GM06990 (cell line): ENCODE measurements at places on chromosomes 3 and 15.

- no peak for DNase-seq
Measured at GRCh38 chr3:37562876-37563275, 298.8 kb upstream of the CTDSPL start.

DNA sequence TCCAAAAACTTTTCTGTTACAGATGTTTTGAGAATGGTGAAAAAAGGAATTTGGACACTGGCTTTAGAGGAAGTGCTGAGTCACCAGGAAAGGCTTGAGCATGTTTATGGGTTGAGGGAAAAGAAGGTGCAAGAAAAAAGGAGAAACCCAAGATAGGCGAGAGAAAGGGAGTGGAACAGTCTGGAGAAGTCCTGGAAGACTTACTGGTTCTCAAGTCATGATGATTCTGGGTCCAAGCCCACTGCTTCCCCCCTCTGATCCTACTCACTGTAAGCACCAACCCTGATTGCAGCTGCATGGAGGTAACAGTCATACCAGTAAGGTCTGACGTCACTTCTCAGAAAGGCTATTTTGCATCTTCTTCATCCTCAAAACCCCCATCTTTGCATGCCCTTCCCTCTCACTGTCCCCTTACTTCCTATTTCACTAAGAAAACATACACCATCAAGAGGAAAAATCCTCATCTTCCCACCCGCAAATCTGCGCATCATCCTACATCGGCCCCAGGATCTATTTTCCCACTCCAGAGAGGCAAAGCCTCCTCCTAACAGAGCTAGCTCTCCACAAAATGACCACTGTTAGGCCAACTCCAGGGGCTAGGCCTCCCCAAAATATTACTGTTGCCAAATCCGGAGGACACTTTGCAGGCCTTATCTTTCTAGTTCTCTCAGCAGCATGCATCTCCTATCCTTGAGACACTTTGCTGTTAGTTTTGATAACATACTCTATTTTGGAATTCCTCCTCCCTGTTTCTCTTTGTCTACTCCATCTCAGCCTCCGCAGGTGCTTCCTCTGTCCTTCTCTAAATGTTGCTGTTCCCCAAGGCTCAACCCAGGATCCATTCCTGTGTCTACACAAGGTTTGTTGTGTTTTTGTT is 3.2 kb upstream of the ATP13A3 start:
- DNase-seq, result peak; percentile 54

DNA sequence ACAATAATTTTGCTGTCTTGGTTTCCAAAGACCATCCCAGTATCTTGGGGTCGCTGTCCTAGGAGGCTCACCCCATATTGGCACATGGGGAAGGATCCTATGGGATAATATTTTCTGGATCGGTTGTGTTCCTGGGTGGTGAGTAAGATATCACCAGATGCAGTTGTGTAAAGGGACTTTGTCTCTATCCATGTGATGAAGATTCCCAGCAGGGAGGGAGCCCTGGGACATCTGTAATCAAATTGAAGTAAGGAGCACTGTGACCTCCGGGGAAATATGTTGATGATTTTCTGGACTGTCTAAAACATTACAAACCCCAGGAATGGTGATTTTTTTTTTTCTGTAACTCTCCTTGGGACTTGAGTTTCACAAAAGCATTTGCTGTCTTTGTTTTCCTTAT is 36.2 kb upstream of the LRTM1 start:
- DNase-seq, result no peak

DNA sequence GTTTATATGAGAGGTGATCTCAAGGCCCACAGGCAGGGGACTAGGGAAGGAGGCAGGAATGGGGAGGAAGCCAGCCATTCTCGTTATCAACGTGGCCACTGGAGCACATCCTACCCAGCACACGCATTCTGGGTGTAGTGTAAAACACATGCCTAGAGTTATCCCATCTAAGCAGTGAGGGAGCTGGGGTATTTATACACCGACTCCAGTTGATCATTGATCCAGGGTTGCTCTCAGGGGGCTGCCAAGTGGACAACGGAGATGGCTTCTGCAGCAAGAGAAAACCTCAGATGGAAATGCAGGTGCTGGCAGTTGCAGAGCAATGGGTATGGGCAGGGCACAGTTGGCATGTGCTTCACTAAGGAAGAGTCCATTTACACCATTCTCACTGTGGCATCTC is 30.4 kb upstream of the SYNM start:
- no peak for DNase-seq

DNA sequence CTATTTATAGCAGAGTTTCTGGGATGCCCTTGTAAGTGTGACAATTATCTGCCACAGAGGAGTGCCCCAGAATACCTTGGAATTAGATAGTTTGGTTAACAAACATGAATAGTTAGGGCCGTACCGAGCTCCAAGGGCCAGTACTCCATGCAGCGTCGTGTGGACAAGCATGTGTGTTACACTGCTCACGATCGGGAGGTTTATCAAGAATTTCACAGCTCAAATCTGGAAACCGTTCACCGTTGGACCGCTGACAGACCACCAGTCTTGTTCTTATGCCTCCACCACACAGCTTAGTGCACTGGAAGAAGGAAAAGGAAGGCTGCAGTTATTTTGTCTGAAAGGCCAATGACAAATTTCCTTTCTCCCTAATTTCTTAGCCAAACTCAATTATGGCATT is 93.7 kb downstream of the ADAMTS9 start:
- DNase-seq, result no peak

GRCh38 chr3:140403079-140403478 is 274.8 kb upstream of the TRIM42 start:
- DNase-seq, result no peak

DNA sequence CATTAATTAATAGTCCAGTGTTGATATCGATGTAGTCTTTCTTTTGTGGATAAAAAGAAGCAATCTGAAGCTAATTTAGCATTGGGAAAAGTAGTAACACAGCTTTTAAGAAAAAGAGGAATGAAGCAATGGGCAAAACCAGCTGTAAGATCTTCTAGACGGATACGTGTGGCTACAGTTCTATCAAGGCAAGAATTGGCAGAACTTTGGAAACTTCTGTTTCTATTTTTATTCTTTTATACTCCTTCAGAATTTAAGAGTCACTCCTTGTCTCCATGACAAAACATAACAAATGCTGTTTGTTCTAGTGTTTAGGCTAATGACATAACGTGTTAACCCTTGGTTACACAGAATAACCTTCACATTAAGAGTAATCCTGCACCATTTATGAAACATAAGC is 289.2 kb downstream of the ROBO2 start:
- DNase-seq, result no peak

DNA sequence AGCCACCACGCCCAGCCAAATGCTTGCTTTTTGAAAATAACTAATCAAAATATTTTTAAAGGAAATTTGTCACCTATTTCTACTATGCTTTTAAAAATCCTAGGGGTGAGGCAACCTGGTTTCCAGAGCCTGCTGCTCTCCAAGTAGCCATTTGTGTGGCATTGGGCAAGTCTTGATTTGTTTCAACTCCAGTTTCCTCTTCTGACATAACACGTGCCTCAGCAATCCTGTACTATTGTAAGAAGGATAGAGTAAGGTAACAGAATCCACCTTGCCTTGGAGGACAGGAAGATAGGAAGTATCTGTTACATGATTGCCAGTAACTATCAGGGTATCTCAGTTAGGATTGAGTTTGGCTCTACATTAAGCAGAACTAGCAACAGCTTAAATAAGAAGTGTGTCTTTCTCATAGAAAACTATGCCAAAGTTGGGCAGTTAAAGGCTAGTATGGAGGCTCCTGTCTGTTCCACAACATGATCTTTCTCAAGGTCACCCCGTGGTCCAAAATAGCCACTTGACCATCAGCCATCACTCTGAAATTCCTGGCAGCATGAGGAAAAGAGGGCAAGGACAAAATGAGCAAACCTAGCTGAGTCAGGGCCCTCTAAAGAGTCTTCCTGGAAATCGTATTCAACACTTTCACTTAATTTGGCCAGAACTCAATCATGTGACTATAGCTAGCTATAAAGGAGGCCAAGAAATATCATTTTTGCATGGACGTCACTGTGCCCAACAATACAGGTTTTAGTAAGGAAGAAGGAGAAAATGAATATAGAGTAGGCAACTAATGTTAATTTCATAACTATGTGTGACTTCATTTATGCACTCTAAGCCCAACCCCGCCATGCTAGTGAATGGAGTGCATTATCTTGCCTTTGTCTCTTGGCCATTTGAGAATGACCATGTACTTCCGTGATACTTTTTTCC is 66.1 kb downstream of the HMG20A start:
- DNase-seq, result no peak

GRCh38 chr3:41462103-41462691 is 262.9 kb downstream of the CTNNB1 start:
- DNase-seq, result no peak

DNA sequence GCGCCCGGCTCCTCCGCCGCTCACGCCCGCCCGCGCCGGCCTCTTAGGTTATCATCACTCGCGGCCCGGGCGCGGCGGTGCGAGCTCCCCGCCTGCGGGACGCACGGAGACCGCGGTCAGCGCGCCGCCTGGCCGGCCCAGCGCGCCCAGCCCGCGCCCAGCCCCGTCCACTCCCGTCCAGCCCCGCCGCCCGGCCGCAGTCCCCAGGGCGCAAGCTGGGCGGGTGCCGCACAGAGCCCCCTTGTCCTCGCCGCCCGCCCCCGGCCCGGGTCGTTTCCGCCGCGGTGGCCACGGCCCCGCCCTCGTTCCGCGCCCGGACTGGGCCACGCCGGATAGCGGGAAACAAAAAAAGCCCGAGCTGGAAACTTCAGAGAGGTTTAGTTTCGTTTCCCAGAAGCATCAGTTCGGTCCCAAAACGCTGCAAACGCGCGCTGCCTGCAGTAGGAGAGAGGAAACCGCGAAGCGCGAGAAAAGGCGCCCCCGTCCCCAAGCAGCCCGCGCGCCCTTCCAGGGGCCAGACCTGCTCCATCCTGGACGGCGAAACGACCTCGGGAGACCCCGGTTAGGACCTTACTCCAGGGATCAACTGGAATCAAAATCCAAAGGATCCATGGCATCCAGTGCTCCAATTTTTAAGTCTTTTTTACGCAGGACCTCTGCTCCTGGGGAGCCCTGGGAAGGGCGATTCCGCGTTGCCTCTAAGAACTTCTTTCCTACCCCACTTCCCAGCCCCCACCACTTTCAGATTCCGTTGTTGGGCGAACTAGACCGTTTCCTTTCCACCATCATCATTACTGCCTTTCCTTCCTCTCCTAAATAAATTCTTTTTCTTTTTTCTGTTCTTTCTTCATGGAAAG is at the start of gene ATP10A:
Gene ATP10A, minus strand, starts transcription at position 217 of the 857 bp plus-strand sequence. CDS start 231 bp downstream, outside the sequence.
- no peak for DNase-seq

- DNase-seq, result no peak
Measured at GRCh38 chr15:43794269-43795037, 2.3 kb downstream of the SERF2 start.

DNA sequence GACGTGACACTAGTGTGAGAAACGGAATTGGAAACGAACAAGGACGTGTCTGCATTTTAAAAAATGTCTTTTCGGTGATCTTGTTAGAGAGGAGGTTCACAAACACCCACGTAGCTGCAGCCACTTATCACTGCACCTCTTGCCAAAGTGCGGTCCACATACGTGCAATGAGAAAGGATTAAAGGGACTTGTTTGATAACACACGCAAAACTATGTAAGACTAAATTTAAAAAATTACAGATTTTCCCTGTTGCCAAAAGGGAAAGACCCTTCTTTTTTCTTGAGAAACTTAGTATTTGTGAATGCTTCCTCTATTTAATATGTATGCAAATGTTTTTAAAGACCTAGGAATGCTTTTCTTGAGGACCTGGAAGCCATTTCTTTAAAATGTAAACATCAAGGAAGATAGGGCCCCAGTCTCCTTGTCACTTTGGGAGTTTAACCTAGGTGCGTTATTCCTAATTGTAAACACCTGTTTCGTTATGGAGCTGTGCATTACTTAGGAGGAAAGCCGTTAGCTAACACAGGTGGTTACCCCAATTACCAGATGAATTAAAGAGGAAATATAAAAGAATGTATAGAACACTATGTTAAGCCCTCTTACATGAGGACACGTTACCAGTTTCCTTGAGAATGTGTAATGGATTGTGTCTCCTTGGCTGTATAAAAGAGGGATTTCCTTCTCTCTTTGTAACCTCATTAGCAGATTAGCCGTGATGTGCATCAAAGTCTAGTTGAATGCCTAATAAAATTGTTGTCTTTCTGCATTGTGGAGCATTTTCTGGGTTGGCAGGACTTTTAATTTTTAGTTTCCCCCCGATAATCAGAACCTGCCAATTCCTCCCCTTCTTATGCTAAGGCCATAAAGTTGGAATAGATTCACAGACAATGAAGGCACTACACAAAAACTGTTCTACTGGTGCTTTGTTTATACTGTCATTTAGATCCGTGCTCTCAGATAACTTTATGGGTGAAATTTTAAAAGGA is 1.0 kb downstream of the LEKR1 start:
- DNase-seq, result no peak

DNA sequence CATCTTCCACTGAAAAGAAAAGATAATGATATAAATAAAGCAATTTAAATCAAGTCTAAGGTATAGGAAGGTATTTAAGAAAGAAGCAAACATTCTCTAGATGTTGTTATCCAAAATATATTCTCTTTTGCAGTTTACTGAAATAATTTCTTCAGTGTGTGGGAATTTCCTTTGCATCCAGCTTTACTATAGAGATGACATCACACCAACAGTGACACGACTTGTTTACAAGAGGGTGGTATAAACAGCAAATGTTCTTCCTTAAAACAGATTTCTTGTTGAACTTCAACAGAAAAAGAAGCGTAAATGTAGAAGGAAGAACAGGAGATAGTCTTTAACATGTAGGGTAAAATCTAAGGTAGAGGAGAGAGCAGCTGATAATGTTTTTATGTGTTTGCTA is 202.5 kb downstream of the ROBO2 start:
- DNase-seq, result no peak

DNA sequence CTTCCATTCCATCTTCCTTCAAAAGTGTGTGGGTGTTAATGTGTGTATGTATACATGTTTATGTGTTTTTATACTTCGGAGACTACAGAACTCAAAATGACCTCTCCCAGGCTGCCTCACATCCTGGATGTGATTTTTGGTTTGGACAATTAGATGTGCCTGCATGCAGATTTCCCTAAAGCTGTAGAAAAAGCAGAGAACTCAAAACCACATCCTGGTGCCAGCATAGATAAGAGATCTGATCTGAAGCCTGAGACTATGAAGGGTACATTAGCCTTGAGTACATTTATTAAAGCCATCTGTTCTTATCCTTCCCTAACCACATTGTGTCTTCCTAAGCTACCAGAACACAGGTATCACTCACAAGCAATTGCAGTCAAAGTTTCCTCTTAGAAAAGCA is 319.4 kb upstream of the RASGRP1 start:
- no peak for DNase-seq

GRCh38 chr3:197546307-197547085 is 9.3 kb downstream of the BDH1 start:
- DNase-seq, result no peak

- no peak for DNase-seq
Measured at GRCh38 chr15:88714782-88715372, 76.1 kb downstream of the ISG20 start.

- no peak for DNase-seq
Measured at GRCh38 chr15:92930054-92930621, 30.0 kb downstream of the CHD2 start.
